HT-29 (cell line): ENCODE measurements at places on chromosomes 3 and 15. TPM values are rescaled to one million over a fixed set of nuclear protein-coding genes. Genes with fewer than 3 reads are reported as not detected.
A peak's percentile ranks its signal among the peaks of the same experiment; 100 is the strongest.

DNA sequence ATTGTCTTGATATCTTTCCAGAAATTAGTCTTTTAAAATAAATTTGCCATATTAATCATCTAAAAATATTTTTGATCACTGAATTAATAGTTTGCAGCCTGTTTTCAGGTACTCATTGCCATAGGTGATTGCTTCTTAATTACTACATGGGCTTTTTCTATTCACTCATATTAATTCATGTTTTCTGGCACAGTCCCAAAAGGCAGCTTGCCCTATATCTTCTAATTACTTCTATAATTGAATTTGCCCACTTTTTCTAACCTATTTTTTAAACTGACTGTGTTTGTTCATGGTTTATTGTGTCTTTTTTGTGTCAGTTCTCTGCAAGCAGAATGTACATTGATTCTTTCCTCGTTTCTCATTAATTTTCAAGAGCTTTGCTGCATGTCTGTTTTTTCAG is 85.7 kb upstream of the SOX2 start:
- DNase-seq: no peak

DNA sequence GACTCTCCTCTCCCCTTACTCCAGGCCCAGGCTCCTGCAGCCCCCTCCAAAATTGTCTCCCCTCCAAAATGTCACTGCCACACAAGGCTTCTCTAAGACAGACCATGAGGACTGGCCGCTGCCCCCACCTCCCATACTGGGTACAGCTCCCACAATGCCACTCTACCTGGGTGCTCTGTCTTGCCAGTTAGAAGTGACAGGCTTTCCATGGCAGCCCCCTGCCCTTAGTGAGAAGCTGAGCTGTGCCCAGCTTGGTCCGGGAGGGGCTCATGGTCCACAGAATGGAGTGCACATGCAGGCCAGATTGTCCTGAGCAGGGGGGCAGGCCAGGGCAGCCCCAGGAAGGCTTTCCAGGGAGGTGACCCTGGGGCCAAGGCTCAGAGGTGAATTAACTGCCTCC is 3.0 kb upstream of the CLK3 start:
- DNase-seq: no peak

DNA sequence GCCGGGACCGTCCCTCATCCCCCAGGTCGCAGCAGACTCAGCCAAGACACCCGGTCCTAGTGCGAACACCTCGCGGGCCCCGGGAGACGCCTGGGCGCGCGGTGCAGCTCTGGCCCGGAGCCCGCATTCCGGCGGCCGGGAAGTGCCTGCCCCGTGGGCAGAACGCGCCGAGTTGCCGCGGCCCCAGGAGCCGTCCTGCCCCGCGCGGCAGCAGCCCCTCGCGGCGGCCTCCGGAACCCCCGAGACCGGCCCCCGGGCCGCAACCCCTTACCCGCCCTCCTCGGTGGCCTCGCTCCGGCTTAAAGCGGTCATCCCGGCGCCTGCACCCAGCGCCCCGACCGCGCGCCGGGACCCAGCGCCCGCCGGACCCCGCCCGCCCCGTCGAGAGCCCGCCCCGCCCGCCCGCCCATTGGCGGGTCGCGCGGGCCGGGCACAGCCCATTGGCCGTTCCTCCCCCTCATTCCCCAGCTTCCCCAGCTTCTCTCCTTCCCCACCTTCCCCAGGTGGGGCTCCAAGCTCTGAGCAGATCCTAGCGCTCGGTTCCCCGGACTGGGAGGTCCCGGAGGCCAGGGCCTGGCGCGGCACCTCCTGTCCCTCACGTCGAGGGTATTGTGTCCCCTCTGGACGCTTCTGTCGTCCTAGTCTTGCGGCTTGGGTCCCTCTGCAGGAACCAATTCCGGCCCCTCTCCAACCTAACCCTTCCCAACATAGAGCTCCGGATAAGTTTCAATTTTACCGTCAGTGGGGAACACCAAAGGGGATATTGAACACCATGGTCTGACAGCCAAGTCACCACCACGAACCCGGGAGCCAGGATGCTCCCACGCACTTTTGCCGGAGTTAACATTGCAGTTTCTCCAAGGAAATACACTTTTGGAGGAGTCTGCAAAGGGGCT is at the start of gene GRAMD2A:
Gene GRAMD2A (minus strand): TSS at position 328 of the 896 bp plus-strand sequence.
- peak; percentile 79 for DNase-seq

DNA sequence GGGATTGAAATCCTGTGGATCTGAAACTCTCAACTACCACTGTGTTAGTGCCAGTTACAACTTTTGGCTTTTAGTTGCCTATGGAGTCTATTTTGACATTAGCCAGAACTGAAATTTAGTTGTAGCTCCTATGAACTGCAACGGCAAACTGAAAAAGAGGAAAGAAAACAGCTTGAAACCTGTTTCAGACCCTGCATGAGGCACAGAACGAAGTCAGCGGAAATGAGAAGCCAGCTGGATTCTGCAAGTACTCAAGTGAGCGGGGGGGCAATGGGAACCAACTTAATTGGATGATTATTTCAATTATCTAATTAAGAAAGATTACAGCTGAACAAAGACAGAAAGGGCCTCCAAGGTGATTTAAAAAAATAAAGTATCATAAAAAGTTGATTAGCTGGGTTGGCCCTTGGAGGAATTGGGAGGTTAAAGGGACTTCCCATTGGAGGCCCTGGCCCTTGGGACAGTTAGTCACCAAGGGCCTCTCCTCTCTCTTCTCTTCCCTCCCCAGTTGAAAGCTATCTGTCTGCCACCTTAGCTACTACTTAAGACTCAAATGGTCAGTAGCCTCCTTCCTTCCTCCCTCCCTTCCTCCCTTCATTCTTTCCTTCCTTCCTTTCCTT is 352.1 kb downstream of the SHQ1 start:
- no peak for DNase-seq

DNA sequence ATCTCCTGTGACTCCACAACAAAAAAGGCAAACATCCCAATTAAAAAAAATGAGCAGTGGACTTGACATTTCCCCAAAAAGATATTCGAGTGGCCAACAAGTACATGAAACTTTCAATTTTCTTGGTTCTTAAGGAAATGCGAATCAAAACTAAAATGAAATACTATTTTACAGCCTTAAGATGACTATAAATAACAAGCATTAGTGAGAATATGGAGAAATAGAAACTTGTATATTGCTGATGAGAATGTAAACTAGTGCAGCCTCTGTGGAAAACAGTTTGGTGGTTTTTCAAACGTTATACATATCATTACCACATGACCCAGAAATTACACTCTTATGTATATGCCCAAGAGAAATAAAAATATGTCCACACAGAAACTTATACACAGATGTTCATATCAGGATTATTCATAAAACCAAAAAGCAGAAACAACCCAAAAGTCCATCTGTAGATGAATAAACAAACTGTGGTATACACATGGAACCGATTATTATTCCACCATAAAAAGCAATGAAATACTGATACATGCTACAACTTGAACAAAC is 153.2 kb upstream of the GPR149 start:
- DNase-seq: no peak

DLL4 gene
- total RNA-seq: 3.8 and 4.4 TPM in 2 replicates
